Renal cortex interstitium (tissue), 15 donors: ENCODE measurements at places on chromosomes 3 and 15.

- no peak for DNase-seq
Observed at GRCh38 chr3:82163907-82164520, 402.6 kb upstream of the GBE1 start.

- DNase-seq = no peak
Observed at GRCh38 chr3:176587089-176587488, 610.2 kb downstream of the TBL1XR1 start.

DNA sequence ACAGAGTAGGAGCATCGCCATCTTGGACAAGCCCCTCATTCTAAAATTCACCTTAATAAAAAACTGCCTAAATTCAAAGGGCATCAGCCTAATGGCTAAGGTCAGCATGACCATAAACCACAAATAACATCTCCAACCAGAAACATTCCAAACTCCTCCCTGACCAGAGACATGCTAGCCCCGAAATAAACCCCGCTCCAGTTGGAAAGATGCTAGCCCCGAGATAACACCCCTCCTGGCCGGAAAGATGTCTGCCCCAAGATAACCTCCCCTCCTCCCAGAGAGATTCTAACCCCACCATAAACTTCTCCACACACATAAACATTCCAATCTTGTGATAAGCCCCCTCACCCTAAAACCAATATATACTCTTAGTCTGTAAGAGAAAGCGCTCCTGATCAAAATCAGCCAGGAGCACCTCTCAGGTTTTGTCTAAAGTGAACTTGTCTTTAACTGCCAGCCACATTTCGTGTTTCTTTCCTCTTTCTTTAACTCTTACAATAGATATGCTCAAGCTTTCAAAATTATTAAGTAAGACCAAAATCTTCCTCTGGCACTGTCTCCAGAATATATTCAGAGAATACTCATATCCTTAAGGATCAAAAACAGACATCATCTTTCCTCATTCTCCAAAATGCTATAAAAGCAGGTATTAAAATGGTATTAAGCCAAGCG lies 104.1 kb downstream of the GSK3B start:
- DNase-seq = no peak

GRCh38 chr3:23501201-23501802 lies 298.2 kb downstream of the UBE2E2 start:
- no peak for DNase-seq

DNA sequence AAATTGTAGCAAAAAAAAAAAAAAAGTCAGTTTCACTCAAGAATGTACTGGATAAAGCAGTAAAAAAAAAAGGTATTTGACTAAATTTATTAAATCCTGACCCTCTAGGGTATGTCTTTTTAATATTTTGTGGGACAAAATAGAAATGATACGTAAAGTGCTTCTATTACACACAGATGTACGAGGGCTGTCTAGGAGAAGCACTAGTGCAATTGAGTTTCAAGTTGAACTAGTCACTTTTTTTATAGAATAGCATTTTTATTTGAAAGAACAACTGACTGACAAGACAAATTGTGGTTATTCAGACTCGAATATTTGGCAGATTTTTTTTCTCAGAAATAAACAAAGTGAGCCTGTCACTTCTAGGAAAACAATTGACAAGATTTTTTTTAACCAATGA lies 49.0 kb downstream of the CCDC54 start:
- no peak for DNase-seq

GRCh38 chr15:45873781-45874180 lies 239.0 kb downstream of the SQOR start:
- DNase-seq = peak; percentile 28

GRCh38 chr3:50251220-50251619 lies 15.2 kb downstream of the GNAI2 start:
- DNase-seq = no peak

GRCh38 chr15:41207687-41208448 lies 22.7 kb downstream of the EXD1 start:
- DNase-seq = no peak

DNA sequence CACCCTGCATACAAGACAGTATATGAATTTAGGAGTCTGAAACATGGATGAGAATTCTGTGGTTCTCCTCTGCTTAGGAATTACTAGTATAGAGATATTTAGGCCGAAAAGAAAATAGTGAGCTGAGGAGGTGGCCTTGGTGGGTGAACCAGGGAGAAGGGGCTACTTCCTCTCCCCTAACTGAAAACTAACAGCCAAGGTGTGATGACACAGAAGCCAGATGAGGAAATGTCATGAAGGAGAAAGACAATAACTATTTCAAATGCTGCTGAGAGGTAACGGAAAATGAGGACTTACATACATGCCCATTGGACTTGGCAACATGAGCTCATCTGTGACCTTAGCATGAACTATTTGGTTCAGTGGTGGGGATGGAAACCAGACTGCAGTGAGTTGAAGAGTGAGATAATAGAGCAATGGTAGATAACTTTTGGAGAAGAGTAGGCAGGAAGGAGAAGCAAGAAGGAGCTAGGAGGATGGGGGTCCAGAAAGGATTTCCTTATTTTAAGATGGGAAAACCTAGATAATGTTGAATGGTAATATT lies 114.4 kb upstream of the TSPAN3 start:
- no peak for DNase-seq

- no peak for DNase-seq
Observed at GRCh38 chr15:100914876-100915275, 4.3 kb upstream of the LRRK1 start.

DNA sequence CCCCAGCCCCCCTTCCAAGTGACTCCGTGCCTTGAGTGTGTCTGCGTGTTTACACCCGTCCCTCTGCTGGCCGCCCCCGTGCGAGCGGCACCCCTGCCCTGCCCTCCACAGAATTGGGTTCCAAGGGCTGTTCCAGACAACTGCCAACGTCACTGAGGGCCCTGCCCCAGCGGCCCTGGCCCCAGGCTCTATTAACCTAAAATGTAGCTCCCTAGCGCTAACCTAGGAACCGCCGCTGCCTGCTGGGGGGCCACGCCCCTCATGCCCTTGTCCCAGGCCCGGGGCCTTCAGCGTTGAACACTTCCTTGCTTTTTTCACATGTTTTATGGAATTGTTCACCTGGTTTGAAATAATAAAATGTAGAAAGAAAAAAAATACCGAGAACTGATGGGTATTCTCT lies 10.0 kb upstream of the SEMA3B start:
- no peak for DNase-seq

DNA sequence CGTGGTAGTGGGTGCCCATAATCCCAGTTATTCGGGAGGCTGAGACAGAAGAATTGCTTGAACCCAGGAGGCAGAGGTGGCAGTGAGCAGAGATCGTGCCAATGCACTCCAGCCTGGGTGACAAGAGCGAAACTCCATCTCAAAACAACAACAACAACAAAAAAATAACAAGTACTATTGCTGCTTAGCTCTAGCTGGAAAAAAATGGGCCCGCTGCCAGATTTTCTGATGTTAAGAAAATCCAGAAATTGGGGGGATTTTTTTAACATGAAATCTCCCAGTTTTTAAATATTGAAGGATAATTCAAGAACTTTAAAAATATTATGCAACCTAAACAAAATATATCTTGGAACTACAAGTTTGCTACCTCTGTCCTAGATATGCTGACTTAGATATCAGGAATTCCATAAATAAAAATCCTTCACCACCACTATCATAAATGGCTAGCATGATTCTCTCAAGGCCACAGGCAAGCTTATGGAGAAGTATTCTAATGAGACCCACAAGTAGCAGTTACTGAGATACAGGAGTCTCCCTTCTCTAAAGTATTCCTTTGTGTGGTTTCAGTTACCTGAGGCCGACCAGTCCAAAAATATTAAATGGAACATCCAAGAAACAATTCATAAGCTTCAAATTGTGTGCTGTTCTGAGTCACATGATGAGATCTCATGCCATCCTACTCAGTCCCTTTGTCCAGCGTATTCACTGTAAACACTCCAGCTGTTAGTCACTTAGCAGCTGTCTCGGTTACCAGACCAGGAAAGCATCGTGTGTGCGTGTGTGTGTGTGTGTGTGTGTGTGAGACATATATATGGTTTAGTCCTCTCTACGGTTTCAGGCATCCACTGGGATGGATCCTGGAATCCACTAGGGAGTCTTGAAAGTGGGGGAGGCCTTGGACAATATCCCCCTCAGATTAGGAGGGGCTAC lies 277.2 kb downstream of the TBL1XR1 start:
- peak; percentile 54 for DNase-seq

DNA sequence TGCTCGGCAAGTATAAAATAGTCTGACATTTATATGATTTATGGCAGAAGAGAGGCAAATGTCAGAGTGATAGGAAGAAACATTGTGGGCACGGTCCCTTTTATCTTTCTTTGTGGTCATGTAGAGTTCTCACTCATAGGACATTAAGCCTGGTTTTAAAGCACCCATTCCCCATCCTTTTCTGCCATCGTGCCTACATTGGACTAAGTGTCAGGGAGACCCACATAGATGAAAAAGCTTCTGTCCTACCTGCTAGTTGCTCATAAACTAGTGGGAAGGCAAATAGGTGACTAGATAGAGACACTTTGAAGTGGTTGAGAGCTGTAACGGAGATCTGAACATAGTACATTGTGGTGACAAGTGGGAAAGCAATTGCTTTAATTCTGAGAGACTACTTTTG lies 155.7 kb downstream of the B3GALNT1 start:
- DNase-seq = no peak

GRCh38 chr3:198076722-198077308 lies 116.8 kb downstream of the LMLN start:
- DNase-seq = no peak

- no peak for DNase-seq
Observed at GRCh38 chr3:147422196-147422595, 13.0 kb downstream of the ZIC1 start.

- DNase-seq = peak; percentile 84
Observed at GRCh38 chr3:48472923-48473616, 26.5 kb downstream of the ATRIP start.

- no peak for DNase-seq
Observed at GRCh38 chr3:147305533-147306250, 100.7 kb downstream of the ZIC4 start.

- peak; percentile 35 for DNase-seq
Observed at GRCh38 chr3:169659820-169660674, 3.5 kb downstream of the MECOM start.

DNA sequence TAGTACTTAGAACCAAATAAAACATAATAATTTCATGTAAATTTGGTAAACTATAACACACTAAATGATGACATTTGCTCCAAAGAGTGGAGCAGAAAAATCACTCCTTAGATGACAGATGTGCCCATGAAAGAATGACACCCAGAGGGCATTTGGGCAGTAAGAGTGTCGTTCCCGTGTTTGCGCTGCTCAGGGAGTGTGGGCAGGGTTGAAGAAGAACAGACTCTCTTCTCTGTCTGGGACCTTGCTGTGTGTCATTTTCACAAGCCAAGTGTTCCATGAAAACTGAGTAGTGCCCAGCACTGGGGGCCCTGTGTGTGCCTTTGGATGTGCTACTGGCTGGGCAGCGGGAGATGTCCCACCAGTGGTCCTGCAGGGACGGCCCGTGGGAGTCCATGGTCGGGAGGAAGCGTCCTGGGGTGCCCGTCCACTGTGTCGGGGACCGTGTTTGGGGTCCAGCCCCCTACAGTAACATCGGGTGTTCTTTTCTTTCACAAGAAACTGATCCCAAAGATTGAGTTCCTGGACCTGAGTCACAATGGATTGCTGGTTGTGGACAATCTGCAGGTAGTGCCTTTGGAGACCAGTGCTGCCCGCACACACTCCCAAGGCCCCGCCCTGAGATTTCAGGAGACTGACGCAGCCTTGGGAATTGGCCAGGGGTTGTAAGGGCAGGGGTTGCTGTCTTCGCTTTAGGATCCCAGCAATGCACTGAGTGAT lies 17.9 kb upstream of the STAB1 start:
- no peak for DNase-seq

- no peak for DNase-seq
Observed at GRCh38 chr3:123143669-123144411, 57.9 kb upstream of the SEC22A start.

DNA sequence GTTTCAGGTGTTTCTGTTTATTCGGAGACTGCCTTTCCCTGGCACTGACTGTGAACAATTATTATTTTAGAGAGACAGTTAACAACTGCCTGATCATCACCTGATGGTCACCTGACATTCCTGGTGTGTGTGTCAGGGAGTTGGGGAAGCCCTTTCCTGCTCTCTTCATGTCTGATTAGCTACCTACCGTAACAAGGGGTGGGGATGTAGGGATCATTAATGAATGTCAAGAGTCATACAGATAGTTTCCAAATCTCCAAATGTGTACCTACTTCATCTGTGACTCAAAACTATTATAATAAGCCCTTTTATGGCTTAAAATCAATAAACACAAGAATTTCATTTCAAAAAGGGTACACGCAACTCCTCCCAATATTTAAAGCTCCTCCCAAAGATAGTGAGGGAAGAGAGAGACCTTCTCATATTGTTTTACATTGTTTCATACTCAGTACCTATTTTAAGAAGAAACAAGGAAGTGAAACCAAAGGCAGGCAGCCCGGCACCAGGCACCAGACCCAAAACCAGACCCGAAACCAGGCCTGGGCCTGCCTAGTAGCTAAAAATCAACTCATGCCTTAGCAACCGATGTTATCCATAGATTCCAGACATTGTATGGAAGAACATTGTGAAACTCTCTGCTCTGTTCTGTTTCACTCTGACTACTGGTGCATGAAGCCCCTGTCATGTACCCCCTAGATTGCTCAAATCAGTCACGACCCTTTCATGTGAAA lies 844.9 kb upstream of the ALCAM start:
- no peak for DNase-seq

DNA sequence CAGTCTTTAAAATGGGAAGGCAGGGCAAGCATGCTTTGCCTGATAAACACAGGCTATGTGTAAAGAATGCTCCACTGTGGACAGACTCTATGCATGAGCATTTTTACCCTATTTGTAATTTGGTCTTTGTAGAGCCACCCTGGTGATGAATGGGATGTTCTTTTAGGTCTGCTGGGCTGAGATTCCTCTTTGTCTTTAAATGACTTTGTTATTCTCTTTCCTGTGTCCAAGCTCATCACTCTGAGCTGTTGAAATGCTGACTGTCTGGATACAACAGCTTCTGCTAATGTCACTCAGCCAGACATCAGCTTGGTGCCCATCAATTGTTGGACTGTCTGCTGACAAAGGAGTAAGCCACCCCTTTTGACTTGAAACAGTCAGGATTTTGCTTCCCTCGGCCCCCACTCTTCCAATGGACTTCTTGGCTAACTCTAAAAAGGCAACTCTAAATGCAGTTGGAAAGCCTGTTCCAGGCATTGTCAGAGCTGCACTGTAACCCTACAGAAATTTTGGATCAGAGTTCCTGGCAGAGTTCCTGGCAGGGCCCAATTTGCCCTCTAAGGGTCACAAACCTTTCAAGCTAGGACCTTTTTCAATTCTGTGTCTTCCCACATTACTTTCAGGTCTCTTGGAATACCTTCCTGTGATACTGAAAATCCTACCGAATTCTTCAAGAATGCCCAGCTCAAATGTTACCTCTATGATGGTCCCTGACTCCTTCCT lies 40.5 kb upstream of the EIF1B start:
- no peak for DNase-seq
